Renal pelvis (tissue), 12 donors: ENCODE measurements at places on chromosomes 5 and 9.

GRCh38 chr5:9058666-9059065 lies 487.2 kb downstream of the SEMA5A start:
- DNase-seq, result no peak

DNA sequence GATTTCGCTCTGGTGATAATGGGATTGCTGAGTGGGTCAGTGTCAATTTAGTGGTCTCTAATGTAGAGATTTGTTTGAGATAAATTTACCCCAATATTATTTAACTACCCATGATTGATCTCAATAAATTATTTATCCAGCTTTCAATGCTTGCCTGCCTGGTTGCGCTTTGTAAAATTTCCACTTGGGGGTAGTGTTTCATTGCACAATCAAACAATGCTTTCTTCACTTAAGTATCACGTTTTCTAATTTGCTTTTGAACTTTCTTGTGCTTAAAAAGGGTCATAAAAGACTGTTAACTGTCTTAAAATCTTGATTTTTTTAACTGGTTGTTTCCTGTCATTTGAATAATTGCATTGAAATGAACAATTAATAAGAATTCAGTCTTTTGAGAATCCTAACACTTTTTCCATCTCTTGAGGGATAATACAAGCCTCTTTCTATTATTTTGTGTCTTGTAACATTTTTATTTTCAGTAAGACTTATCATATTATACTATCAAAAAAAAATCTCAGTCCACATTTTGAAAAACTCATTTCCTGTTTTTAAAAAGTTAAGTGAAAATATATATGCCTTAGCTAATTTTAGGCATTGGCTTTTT lies 18.7 kb downstream of the HSD17B4 start:
- DNase-seq, result peak; percentile 30

DNA sequence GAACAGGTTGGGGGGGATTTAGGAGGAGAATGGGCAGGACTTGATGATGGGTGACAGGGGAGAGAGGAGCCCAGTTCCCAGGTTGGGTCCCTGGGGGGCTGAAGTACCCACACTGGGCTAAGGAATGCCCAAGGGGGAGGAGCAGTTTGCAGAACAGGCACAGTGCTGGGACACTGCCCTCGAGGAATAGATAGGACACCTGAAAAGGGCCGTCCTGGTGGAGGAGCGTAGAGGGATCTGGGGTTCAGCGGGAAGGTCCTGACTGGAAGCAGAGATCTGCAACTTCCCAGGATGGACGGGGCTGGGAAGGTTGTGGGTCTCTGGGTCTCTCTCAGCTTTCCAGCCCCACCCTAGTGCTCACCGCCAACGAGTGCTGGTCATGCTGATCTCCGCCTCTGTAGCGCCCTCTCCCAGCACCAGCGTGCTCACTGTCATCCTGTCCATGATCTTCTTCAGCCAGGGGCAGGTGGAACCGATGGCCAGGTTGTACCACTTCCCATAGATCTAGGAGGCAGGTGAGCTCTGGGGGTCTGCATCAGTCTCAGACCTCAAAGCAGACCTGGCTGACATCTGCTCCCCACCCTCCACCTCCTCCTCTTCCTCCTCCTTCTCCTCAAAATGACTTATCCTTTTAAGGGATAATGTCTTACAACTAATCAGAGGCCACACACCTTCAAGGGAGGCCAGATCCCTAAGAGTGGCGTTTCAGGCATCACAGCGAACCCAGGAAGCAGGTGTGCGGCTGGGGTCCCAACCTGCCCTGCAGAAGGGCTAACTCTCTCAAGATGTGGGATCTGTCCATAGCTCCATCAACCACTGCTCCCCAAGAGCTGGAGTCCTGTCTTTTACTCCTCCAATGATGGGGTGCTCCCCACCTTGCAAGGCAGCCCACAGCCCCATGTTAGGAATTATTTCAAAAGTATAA lies 1.6 kb downstream of the AMBP start:
- no peak for DNase-seq

- DNase-seq, result no peak
Measured at GRCh38 chr9:127968042-127968441, 12.7 kb downstream of the EEIG1 start.
